ENCODE measurements at places on chromosomes 11 and 22.

GRCh38 chr22:49632199-49633009, 195.3 kb downstream of the BRD1 start:
- no peak for DNase-seq

- no peak for DNase-seq
Measured at GRCh38 chr11:67405688-67406339, 1.9 kb downstream of the TBC1D10C start.

- no peak for DNase-seq
Measured at GRCh38 chr22:23800297-23801237, 13.8 kb downstream of the SMARCB1 start.

GRCh38 chr11:127925475-127925874, 661.9 kb downstream of the ETS1 start:
- DNase-seq, result no peak

DNA sequence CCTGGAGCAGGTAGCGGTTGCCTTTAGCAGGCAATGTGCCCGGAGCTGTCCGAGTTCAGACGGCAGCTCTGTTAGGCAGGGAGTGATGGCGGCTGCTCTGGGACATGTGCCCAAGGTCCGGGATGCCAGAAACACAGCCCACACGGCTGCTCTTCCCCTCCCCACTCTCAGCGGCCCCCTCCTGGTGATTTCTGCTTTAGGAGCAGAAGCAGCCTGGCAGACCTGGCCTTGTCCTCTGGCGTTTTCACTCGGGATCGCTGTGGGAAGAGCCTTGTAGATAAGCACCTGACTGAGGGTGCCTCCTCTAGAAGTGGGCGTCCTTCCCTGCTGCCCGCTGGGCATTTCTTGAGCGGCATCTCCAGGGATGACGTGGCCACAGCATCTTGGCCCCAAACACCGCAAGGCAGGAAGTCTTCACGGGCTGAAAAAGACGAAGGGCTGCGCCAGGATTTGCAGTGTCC, 392.2 kb downstream of the TBC1D22A start:
- DNase-seq, result no peak

DNA sequence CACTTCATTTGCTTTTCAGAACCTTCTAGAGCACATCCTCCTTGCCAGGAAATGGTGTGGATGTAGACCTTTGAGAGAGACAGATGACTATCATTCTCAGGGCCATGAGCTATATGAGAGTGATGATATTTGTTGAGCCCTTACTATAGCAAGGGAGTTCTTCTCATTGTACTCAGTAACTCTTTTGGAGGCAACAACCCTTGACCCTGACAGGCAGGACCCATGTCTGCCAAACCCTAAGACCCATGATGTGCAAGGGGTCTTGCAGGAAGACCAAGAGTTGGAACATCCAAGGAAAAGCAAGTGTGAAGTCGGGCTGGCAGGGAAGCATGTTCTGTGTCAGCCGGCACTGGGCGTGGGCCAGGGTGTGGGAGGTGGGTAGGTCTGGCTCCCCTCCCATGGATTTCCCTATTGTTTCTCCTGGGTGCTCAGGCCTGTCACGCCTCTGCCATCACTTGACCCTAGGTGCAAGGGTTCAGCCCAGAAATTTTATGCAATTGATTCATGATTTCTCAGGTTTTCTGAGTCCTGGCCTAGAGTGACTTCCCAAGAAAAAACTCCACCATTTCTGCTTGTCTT, 1.2 kb downstream of the FOLR3 start:
- no peak for DNase-seq

DNA sequence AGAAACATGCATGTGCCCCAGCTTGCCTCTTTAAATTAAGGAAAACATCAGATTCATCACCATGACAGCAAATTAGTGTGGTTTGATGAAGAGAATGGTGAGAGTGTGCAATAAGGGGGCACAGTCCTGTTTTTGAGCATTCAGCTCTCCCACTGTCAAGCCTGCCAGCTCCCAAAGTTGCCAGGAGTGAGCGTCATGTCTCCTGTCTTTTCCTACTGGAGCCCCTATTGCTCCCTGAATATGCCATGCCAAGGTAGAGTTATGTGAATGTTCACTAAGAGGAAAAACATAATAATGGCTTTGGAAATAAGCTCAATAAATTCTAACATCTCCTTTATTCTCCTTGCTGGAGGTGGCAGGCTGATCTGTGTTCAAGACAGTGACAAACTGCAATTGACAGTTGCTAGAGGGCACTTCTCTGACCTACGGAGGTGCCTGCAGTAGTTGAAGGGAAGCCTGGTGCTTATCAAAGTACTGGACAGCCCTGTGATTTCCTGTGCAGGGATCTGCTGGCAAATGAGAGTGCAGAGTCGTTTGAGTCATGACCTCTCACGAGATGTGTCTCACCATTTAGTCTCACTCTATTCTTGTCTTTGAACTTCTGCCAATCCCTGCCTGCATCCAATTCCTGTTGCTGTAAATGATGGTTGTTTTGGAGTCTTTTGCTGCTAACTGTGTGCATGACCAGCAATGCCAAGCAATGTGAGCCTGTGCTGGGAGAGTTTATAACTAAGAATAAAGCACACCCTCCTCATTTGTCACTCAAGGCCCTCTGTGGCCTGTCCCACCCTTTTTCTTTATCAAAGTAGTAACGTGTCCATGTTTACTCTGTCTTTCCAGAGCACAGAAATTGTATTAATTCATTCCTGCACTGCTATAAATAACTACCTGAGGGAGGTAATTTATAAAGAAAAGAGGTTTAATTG, 34.8 kb downstream of the MRGPRX2 start:
- no peak for DNase-seq

- peak; percentile 92 for DNase-seq
Measured at GRCh38 chr22:35330258-35330861, 30.7 kb downstream of the TOM1 start.

DNA sequence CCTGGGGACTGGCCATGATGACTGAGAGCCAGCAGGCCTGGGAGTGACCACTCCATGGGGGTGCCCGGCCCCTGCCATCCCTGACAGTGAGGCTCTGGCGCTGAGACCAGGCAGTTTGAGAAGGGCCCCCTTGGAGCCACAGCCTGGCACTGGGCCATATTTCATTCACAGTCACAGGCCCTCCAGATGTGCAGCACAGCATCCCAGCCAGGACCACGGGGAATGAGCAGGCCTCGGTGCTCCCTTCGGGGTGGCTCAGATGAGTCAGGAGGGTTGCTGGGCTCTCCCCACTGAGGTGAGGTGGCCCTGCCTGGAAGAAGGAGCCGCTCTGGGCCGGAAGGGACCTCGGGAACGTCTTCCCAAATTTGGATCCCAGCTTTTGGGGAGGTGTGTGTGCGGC, 53.0 kb downstream of the GRAMD4 start:
- DNase-seq, result peak; percentile 15

DNA sequence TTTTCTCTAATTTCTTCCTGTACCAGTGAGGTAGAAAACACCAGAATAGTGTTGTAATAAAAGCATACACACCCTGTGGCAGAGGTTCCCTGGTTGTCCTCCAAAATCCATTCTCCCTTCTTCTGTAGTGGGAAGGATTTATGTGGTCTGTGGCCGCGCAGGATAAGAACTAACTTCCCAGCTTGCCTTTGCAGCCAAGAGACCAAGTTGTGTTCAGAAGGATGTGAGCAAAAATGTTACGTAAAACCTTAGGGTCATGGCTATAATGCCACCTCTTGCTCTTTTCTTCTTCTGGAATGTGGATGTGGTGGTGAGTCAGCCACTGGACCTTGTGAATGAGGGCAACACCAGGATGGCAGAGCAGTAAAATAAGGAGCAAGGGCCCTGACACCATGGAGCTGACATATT, 28.4 kb downstream of the CCDC90B start:
- DNase-seq, result no peak

GRCh38 chr11:87046824-87047223, 9.1 kb downstream of the TMEM135 start:
- no peak for DNase-seq

DNA sequence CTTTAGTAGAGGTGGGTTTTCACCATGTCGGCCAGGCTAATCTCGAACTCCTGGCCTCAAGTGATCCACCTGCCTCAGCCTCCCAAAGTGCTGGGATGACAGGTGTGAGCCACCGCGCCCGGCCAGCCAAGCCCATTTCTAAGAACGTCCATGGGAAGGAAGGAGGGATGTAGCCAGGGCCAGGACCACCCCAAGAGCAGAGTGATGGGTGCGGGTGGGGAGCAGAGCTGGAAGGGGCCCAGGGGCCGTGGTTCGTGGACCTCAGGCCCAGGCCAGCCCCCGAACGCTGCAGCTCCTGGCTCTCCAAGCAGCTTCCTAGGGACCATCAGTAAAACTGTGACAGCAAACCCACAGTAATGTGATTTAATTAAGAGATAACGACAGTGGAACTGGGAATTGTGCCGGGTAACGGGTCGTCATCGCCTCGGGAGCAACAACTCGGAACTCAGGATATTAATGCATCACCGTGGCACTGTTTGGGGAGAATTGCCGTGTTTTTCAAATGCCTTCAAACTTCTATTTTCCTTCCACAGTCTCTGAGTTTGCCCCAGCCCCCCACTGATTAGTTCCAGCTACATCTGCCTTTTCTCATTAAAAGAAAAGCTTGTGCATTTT, 74.3 kb downstream of the BRD1 start:
- no peak for DNase-seq

DNA sequence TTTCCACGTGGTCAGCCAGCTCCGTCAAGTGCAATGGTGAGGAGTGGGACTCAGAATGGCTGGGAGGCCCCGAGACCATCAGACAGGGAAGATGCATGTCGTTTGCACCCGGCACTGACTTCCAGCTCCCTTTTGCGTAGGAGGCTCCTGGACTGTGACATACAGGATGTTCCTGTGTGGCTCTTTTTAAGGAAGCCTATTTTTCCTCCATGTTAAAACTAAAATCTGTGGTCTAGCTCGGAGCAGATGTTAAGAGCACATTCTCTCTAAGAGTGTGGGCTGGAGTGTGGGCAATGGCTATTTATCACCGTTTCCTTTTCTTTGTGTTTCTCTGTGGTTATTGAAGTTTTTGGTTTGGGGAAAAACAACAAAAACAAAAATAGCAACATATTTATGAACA, 40.9 kb upstream of the AMPD3 start:
- DNase-seq, result peak; percentile 94

DNA sequence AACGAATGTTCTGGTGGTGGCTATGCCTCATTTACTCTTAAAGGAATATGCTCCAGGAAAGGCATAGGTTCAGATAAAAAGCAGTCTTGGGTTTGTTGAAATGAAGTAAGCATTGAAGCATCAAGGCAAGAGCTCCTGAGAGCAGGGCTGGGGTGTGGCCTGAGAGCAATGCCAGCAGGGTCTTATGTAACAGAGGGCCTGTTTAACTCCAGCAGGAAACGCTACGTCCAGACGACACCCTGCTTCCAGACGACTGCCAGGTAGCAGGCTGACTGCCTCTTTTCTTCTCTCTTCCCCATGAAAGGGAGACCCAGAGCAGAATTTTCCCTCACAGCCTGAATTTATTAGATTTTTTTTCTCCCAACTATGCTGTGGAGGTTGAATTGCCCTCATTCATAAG, 127.2 kb upstream of the SLC5A12 start:
- no peak for DNase-seq

DNA sequence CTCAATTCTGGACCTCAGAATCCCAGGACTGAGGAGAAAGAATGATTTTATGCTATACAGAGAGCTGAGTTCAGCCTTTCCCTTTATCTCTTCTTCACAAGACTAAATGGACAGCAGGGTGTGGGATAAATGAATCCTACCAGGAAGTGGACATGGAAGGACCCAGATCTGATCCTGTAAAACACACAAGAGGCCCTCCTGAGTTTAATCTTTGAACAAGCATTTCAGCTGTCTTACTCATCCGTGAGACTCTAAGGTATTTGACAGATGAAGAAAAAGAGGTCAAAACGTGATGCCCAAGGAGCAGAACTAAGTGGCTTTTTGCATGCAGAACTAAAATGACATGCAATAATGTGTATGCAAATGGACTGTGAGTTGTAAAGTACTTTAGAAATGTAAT, 511.3 kb downstream of the DLG2 start:
- no peak for DNase-seq

DNA sequence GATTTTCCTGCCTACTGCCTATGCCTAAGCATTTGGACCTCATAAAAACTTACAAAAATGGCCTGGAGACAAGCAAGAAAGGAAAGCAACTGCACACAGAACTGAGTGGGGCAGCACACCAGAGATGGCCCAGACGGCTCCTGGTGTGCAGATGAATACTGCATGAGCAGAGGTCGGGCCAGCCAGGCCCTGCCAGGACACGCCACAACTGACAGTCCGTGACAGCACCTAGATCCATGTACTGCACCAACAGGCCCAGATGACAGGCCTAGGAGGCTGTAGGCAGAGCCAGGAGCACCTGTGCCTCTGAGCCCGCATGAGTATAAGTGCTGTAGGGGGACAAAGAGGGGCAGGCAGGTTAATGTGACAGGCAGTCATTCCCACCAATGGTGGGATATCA, 160.2 kb downstream of the IGLL1 start:
- DNase-seq, result no peak

DNA sequence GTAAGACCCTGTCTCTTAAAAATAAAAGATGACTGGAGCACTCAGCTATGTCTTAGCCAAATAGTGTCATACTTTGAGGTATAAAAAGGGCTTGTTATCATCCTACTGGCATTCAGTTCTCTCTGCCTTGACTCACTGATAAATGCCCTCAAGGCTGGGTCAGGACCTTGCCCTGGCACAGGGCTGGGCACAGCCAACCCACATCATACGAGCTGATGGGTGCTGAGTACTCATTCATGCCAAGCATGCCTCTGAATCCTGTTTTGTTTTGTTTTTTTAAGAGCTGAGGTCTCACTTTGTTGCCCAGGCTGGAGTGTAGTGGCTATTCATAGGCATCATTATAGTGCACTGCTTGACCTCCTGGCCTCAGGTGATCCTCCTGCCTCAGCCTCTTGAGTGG, 1.9 kb downstream of the SMTNL1 start:
- no peak for DNase-seq

- peak; percentile 39 for DNase-seq
Measured at GRCh38 chr11:114399490-114400215, 658 bp downstream of the C11orf71 start.

Measured in Kasumi-1 (cell line).